Hematopoietic multipotent progenitor cell treated with erythropoietin and hydrocortisone succinate and interleukin-3 and kit ligand, for 8 days (in vitro differentiated cells): ENCODE measurements at places on chromosomes 3 and 15.

DNA sequence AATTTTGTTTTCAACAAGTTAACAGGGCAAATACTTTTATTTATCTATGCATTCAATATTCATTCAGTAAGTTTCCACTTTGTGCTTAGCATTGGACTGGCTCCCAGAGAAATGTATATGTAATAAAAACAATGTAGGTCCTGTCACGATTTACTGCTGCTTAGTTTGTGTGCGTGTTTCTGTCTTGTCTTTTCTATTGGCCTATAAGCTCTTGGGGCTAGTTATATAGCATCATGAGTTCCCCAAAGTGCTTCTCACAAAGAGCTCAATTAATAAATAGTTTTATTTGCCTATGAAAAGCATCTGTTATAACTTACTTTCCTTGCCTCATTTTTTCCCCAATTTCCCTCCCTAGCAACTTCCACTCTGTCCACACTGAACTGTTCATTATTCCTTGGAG, 666.7 kb upstream of the NAALADL2 start:
- no peak for DNase-seq

DNA sequence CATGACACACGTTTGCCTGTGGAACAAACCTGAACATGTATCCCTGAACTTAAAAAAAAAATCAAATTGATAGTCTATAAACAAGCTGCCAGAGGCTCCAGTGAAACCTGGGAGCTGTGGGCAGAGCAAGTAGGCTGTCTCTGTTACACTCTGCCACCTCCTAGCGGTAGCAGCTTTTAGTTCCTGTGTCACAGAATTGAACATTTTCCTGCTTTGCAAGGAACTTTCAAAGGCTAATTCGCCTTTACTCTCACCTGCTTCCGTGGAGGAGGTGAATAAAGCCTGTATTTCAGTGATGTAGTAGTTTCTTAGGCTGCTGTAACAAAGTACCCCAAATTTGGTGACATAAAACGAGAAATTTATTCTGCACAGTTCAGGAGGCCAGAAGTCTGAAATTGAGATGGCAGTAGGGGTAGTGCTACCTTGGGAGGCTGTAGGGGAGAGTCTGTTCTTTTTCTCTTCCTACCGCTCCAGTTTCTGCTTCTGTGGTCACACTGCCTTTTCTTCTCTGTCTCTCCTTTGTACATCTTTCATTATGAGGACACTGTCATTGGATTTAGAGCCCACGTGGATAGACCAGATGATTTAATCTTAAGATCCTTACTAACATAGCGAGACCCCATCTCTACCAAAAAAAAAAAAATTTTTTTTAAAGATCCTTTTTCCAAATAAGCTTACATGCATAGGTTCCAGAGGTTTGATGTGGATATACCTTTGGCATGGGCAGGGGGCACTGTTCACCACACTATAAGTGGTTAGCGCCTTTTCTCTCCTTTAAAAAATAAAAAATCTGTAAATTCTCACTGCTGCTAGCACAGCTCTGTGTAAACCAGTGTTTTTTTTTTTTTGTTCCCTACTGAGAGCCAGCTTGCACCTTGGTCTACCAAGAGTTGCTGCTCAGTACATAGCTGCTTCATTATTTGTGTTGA, 25.3 kb downstream of the FBXO22 start:
- DNase-seq: peak; percentile 34

DNA sequence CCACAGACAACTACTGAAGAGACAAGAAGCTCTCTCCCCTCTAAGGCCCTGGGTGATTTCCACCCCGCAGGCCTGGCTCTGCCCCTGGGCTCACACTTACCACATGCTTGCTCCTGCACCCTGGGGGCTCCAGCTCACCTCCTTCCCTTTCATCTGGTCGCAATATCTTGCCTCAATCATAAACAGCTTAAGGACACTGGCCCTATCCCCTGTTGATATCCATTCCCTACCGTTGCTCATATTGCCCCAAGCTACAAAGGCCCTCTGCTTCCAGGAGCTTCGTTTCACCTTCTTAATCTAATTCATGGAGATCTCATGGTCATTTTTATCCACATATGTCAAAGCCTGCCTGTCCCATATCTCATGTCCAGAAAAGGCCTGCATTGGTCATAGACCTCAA, 46.0 kb upstream of the TSEN2 start:
- no peak for DNase-seq

GRCh38 chr15:76991048-76991447, 3.9 kb upstream of the PSTPIP1 start:
- no peak for DNase-seq

DNA sequence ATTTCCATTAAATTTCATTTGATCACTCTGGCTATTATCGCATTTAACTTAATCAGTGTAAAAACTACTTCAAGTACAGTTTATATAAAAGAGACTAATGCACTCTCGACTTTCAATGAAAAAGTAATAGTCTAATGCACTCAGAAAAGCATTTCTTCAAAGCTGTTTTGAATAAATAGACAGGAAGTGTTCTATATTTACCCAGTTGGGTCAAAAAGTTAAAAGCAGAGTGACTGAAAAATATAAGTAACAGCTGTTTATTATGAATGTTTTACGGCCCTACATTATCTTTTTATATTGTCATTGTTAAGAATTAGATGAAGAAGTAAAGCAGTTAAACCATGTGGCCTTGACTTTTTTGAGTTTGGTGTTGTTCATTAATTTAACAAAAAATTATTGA, 391.8 kb downstream of the ZPLD1 start:
- DNase-seq: no peak

DNA sequence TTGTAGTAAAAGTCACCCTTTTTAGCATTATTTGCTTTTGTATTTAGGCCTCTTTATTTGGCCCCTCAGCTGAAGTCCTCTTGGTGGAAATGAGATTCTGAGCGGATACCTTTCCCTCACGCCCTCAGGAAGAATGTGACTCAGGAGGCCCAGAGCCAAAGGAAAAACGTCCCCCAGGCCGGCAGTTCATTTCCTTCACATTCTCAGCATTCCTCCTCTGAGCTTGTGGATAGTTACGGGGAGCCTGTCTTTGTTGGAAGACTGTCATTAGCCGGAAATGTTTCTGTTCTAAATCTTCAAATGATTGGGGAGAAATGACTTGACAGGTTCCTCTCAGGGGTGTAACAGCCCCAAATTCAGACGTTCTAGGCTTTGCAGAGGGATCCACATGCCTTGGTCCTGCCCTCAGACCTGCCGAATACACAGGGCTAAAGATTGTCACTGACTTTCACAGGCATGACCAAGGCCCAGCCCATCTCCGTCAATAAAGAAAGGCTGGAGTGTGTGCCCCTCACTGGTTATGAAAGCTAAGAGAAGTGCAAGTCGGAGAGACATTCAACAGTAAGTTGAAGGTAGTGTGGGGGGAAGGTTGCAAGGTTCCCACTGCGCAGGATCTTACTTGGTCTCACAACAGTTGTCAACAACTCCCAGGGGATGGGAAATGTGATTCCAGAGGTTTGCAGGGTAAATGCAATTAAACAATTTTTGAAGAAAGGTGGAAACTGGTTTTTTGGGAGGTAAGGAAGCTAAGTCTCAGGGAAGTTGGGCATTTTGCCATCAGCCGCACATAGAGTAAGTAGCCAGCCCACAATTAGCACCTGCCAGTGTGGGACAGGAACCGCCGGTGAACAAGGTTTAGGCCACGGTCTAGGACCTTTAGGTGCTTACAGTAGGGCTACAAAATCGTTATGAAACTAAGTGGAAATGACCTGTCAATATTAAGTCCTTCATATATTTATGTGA, 39.7 kb upstream of the MYZAP start:
- DNase-seq: no peak

DNA sequence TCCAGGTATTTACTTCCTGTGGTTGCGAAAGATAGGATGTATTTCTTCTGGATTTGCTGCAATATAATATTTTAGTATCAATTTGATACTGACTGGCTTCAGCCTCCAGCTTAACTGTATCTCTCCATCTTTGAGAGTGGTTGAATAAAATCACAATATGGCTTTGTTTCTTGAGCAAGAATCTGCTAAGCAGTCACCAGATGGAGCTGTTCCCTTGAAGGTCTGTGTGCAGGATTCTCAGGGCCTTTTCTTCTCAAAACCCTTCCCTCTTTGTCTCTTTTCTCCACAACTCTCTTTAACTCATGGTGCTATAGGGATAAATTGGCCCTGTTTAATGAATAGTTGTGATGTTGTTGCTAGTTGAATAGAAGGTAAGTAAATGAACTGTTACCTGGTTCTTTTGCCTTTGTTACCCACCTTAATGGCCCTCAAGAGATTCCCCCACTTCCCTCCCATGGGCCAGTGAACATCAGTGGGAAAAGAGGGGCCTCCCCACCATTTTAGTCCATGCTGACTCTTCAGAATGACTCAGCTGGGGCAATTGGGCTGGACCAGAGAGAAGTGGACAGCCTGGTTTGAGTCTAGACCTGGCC, 34.8 kb upstream of the RAB6B start:
- DNase-seq: peak; percentile 68

DNA sequence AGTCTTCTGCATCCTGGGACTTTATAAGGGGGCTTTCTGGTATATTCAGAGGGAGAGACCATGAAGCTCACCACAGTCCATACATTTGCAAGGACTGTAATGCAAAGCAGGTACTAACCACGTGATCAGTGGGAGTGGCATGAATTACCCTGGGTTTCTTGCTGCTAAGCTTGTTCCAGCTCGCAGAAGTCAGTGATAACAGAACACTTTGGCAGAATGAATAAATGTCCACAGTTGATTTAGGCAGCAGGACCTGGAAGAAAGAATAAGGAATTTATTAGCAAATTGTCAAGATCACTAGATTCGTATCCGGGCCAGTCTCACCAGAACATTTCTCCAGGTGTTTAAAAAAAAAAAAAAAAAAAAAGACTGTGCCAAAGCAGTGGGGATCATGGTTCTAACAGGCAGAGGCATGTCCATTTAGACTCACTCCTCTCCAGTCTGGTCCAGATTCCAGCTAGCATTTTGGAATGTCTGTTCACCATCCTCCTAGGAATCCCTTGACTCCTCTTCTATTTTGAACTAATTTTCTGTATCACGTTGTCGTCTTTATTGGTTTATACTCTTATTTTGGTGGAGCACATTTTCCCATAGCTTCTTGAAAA, 24.5 kb downstream of the HHLA2 start:
- no peak for DNase-seq

- no peak for DNase-seq
Observed at GRCh38 chr3:41405466-41405865, 206.2 kb downstream of the CTNNB1 start.

- DNase-seq: no peak
Observed at GRCh38 chr3:197010556-197011351, 18.9 kb downstream of the MELTF start.

GRCh38 chr3:54917174-54917573, 10.7 kb downstream of the LRTM1 start:
- DNase-seq: no peak

DNA sequence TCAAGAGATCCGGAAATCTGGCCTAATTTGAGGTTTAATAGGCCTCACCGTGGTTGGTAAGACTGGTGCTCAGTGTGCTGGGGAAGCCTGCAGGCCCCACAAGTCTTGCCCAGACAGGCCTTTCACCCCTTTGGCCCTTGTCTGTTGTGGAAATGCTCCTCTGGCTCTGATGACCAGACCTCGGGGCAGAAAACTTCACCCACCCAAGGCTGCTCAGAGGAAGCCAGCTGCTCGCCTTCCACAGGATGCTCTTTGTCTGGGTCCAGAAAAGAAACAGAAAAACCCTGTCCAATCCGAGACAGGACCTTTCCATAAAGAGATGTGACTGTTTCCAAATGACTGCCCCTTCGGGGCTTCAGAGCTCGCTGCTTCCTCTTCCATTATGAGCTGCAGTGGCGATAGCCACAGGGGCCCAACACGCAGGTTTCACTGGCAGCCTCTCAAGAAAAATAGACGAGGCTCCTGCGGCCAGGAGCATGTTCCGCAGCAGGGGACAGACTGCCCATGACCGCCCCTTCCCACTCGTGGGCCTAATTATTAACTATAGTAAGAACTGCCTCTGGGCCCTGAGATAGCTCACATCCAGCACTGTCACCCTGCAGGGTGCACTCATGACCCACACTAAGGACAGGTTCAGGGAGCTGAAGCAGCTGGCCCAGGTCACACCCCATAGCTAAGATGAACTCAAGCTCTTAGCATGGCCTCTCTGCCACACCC, 6.8 kb upstream of the SNX22 start:
- DNase-seq: peak; percentile 46

GRCh38 chr3:142984255-142984654, 17.1 kb upstream of the U2SURP start:
- DNase-seq: no peak

DNA sequence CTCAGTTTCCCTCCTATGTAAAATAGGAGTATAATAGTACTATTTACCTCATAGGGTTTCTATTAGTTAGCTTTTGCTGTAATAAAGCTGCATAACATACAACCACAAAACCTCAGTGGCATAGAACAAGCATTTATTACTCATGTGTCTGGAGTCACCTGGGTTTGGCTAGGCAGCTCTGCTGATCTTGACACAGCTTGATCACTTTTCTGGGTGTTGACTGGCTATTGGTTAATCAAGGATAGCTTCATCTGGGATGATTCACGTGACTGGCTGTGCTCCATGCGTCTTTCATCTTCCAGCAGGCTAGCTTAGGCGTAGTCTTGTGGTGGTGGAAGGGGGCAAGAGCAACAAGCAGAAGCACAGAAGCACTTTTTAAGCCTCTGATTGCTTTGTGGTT, 112.6 kb downstream of the SQOR start:
- no peak for DNase-seq

DNA sequence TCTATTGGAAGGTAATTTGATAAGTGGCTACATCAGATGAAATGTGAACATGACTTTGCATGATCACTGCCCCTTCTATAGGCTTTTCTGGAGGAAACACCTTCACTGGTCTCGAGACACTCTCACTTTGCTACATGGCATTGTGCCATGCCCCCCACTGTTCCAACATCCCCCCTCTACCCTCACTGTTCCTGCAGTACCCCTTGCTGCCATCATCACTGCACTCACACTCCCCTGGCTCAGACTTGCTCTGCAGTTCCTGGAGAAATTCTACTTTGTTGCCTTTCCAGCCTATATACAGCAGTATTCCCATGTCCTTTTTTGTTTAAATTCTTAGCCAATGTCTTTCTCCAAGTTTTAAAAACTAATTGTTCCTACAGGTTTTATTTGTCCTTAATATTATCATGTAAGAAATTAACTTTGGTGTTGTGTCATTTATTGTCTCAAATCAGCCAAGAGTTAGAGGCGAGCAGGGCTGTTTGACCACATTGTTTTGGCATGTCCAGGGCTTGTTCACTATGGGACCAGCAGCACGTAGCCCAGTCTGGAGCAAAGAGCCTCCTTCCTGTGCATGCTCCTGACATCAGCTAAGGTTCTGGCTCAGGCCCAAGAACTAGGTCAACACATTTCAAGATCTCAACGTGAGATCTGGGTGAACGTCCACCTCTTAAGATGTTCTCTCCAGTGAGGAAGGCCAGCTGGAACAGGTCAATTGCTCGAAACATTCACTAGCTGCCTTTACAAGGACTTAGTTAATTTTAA, 246.4 kb downstream of the SLC9A9 start:
- DNase-seq: no peak

- DNase-seq: no peak
Observed at GRCh38 chr3:128334086-128334645, 132.5 kb downstream of the DNAJB8 start.

GRCh38 chr15:100670505-100671021, 68.2 kb downstream of the ASB7 start:
- DNase-seq: no peak

- no peak for DNase-seq
Observed at GRCh38 chr3:15616053-15616452, 14.5 kb downstream of the BTD start.
